ENCODE measurements at places on chromosomes 4 and X.

GRCh38 chr4:166896254-166896653, 338.0 kb downstream of the SPOCK3 start:
- DNase-seq, result no peak

GRCh38 chr4:82780752-82781231, 17.8 kb downstream of the SCD5 start:
- DNase-seq, result no peak

GRCh38 chr4:133972586-133972985, 229.0 kb downstream of the PABPC4L start:
- no peak for DNase-seq

DNA sequence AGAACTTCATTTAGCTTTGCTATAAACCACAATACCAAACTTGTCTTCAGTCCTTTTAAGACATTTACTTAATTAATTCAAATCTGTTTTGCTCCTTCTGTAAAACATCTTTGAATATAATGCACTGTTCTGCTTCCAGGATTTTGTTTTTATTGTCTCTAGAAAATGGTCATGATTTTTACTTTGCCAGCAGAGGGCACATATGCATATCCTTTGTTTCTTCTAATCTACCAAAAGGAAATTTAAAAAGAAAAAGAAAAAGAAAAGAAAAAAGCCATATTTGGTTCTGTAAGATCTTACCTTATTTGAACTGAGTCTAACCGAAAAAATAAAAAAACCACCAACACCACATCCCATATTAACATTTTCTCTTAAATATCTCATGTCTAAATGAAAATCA, 101.9 kb upstream of the CCSER1 start:
- DNase-seq, result no peak

DNA sequence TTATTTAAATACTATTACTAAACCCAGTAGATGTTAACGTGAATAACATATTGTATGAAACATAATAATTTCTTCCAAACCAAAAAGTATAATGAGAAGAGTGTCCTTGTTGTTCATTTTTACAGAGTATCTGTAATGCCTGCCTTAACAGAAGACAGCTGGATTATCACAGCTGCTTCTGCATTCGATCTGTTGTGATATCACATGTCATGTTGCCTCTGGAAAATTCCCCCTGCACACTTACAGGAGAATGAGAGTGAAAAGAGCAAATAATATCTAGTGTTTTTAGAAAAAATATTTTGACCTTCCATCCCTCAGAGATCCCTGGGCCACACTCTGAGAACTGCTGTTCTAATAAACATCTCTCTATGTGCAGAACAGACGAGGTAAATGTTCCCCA, 240.1 kb upstream of the NOCT start:
- no peak for DNase-seq

DNA sequence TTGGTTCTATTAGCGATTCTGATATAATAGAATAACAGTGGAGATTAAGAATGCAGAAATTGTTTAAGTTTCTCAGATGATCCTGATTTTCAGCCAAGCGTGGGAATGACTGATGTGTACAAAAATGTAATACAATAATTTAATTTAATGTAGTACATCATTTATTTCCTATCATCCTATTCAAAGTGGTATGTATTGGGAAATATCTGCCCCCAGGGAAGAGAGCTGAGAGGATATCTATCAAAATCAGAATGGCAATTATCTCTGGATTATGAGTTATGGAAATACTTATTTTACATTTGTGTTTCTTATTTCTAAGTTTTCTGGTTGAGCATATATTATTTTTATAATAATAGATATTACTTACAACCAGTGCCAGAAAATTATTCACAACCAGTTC, 3.9 kb downstream of the FABP2 start:
- no peak for DNase-seq

All from putamen (tissue), 1 donor.